ENCODE measurements at places on chromosomes 1 and 21.

GRCh38 chr1:15941044-15941840 is 34.7 kb downstream of the ZBTB17 start:
- no peak for DNase-seq

DNA sequence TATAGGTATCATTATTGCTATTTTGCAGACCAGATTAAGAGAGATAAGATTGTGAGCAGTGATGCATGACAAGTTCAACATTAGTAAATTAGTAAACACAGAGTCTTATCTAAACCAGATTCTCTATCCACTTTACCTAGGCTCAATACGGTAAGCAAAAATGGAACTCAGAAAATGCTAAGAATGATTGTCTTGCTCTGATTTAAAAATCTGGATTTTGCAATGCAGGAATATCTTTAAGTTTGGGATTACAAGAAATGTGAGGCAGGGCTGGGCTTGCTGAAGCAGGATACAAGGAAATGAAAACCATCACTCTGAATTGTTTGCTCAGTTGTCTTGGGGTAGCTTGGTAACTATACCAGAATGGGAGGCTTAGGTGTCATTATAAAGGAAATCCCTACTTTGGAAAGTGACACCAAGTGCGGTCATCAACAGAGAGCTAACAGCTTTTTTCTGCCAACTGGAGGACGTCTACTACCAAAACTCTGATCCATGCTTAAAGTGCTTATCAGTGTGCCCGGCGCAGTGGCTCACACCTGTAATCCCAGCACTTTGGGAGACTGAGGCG is 332.7 kb upstream of the RUNX1 start:
- no peak for DNase-seq

DNA sequence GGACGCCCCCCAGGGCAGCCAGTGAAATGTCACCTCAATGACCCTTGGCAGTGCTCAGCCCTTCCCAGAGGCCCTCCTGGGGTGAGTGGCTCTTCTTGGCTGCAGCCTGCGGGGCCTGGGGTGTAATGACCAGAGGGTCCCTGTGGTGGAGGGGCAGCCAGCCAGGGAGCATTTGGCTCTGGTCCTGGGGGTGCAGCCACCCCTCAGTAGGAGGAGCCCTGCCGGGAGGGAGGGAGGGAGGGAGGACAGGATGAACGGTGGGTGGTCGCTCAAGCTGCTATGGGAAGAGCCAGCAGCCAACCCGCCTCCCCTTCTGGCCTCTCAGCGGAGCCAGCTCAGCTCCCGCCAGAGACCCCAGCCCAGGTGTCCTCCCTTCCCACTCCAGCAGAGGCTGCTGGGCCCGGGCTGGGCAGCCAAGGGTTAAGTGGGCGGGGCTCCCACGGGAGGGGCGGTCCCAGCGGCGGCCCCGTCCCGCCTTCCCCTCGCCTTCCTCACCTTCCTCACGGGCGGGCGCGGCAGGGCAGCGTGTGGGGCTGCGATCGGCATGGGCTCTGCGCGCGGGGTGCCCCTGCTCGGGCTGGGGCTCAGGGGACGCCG is 9.0 kb upstream of the PLCH2 start:
- no peak for DNase-seq

DNA sequence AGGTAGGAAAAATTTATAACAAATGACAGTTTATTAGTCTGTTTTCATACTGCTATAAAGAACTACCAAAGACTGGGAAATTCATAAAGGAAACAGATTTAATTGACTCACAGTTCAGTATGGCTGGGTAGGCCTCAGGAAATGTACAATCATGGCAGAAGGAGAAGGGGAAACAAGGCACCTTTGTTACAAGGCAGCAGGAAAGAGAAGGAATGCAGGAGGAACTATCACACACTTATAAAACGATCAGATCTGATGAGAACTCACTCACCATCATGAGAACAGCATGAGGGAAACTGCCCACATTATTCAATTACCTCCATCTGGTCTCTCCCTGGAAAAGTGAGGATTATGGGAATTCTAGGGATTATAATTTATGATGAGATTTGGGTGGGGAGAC is 61.3 kb downstream of the ASB17 start:
- no peak for DNase-seq

DNA sequence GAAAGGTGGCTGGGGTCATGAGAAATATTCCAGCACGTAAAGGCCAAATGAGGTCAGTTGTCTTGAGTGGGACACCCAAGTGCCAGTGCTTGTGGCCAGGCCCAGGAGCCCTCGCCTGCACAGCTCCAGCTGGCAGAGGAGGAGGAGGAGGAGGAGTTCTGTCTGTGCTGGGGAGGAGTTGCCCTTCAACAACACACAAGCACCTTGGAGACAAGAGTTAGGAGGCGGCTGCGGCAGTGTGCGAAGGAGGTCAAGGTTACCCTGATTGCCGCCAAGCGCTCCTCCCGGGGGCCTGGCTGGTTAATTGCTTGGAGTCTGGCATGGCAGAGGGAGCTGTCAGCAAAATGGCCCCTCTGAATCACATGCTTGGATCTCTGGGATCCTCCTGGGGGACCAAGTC is 45.1 kb downstream of the GRIK3 start:
- DNase-seq = no peak

DNA sequence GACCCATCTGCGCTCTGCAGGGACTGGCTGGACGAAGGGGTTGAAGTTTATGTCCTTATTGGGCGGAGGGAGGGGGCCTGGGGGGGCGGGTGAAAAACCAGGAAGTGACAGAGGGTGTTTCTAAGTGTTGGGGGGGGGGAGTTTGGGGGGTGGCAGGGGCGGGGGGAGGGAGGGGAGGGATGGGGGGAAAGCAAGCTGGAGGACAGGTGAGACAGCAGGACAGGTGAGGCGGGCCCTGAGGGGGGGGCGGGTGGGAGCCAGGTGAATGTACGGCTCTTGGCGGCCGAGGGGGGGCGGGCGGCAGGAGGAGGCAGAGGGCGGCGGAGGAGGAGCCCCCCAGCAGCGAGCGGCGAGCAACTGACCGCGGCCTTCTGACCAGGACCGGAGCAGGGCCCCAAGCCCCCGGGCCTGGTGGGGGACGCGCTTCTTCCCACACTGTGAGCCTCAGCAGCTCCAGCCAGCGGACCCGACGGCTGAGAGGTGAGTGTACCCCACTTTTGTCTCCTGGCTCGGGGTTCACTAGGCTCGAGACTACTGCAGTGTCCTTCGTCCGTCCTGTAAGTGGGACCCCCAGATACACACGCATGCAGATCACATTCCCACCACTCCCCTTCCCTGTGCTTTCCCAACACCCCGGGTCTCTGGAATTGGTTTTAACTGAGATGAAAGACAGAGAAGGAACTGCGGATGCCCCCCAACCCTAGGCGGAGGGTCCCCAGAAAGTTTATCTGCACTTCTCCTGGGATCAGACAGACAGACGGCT is at the start of gene ZBTB7B:
Gene ZBTB7B (plus strand): TSS at position 339 of the 763 bp plus-strand sequence. CDS start 11,859 bp downstream, outside the sequence.
- no peak for DNase-seq

DNA sequence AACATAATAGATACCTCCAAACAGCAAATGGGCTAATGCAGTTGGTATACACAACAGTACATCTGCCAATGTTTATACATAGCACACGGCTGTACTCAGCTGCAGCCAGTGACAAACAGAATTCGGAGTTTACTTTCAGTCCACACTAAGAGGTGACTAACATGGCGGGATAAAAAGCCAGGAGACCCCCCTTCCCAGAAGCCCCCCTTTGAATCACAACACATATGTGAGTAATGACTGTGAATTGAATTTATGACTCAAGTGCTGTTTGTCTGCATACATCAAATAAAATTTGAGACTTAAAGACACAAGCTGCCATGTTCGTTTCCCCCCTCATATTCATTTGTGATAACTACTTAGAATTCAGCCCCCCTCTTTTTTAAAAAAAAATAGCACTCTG is 113.2 kb downstream of the RUNX1 start:
- no peak for DNase-seq

DNA sequence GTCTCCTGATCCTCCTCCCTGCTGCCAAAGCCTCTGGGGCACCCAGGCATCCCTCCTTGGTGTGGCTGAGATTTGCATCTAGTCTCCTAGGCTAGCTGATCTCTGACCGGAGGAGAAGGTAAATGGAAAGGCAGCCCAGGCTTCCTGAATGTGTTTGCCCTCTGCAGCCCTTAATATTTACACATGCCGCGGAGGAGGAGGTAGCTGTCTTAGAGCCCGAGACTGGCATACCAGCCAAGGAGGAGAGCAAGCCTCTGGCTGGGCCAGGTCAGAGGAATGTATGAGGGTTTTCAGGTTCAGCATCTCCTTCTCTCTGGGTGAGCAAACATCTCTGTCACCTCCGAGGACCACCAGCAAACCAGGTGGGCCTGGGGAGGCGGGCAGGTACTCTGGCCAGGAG is 86.0 kb upstream of the GRIK3 start:
- DNase-seq = no peak

DNA sequence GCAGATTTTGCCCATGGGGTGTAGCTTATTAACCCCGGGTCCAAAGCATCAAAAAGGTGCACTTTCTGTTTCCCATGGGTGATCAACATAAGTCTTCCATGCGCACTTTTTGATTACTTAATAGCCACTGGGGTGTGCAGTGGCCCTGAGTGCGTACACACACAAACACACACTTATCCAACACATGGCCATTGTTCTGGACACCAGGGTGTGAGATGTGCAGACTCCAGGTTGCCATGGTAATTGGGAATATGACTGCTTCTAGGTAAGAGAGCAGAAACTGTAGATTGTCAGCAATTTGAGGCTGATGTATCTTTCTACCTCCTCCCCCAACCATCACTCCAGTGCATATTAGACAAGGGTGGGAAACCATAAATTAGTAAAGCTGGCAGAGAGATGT is 68.8 kb downstream of the MAB21L3 start:
- no peak for DNase-seq

GRCh38 chr1:45667321-45668111 is 18.8 kb downstream of the GPBP1L1 start:
- DNase-seq = no peak

GRCh38 chr1:43279666-43280065 is 5.7 kb downstream of the C1orf210 start:
- DNase-seq = no peak
